Retinal pigment epithelial cell (primary cell): ENCODE measurements at places on chromosomes 16 and 17.

- no peak for DNase-seq
Measured at GRCh38 chr17:60510031-60510430, 16.0 kb downstream of the APPBP2 start.

GRCh38 chr17:78168242-78168902 lies at the start of gene SYNGR2:
Gene SYNGR2 (plus strand): TSS chr17:78168581. CDS start chr17:78168617, 36 bp downstream.
- DNase-seq = no peak

DNA sequence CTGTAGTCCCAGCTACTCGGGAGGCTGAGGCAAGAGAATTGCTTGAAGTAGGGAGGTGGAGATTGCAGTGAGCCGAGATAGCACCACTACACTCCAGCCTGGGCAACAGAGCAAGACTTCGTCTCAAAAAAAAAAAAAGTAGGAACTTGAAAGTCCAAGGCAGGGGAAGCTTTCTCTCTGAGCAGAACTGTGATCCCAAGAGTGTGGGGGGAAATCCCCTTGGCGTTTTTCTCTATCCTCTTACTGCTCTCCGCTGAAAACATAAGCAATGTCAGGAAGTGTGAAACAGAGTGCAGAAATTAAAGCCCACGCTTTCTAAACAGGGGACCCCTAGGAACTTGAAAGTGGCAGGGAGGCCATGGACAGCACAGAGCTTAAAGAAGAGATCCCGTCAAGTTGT lies 9.8 kb upstream of the CMTM3 start:
- DNase-seq = no peak

DNA sequence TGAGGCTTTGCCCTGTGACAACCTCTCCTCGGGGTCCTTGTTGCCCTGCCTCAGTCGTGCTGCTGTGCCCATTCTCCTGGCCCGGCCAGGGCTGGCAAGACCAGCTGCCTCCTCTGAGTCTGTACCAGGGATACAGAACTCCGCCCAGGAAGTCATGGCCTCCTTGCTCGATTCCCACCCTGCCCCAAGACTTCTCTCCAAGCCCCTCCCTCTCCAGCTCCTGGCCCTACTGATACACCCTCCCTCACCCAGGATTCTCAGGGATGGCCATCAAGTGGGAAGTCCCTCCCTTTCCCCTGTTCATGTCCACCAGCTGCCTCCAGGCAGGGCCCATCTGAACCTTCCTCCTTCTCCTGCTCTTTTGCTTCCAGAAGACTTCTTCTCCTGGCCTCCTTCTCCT lies 11.2 kb upstream of the TMEM208 start:
- DNase-seq = no peak

- no peak for DNase-seq
Measured at GRCh38 chr16:51834133-51834532, 683.1 kb upstream of the SALL1 start.
